ENCODE measurements at places on chromosomes 16 and 17.
A peak's percentile ranks its signal among the peaks of the same experiment; 100 is the strongest.

DNA sequence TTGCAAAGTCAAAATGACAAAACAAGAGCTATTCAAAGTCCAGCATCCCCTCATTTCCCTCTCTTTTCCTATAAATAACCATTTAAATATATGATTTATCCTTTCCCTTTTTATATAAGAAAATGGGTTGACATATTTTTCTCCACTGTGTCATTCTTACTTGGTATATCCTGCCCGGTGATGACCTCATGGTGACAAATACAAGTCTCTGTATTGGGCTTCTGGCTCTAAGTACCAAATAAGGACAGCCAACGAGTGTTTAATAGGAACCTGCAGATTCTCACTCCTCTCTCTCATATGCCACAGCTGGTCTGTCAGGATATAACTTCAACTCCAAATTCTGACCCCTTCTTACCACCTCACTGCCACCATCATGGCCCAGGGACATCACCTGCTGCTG is 25.5 kb upstream of the CBLN1 start:
- no peak for DNase-seq

GRCh38 chr17:42848093-42848492 is 2.9 kb upstream of the AOC3 start:
- DNase-seq = no peak

- peak; percentile 46 for DNase-seq
Measured at GRCh38 chr17:2335726-2336214, 487 bp downstream of the TSR1 start.

- no peak for DNase-seq
Measured at GRCh38 chr16:29926711-29927052, 656 bp upstream of the KCTD13 start.

- no peak for DNase-seq
Measured at GRCh38 chr17:77869665-77870132, 88.8 kb upstream of the TNRC6C start.

DNA sequence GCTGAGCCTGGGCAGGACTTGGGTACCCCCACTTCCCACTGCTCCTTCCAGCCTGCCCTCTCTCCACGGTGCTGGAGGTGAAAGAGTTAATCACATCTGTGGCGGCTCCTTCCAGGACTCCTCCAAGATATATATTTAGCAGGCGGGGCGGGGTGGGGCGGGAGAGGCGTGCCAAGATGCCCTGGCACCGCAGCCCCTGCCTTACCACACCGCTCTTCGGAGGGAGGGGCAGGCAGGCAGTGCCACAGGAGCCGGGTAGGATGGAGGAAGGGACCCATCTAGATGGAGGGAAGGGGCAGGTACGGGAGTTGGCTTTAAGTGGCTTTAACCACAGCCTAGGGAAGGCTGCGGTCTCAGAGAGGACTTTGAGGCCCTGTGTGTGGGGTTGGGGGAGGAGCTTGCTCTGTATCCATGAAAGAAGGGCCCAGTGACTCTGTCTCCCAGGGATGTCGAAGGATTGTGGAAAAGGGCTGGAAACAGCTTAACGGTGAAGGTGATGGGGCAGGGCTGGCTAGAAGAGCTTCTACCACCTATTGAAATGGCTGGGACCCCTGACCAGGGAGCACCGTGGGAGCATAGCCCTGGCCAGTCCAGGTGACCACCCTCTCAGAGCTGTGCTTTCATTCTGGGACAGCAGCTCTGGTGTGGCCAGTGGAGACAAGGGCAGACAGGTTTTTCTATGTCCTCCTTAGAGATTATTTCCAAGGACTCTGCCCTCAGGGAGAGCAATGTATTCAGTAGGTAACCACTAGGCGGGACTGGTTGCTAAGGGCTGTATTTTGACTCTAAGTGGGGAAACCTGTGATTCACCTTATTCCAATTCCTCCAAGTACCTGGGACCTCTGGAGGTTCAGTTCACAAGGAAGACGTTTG is 13.0 kb downstream of the GPR142 start:
- peak; percentile 51 for DNase-seq

- DNase-seq = no peak
Measured at GRCh38 chr16:2482708-2483534, 8.0 kb downstream of the TBC1D24 start.

- DNase-seq = no peak
Measured at GRCh38 chr17:8502126-8502525, 66.4 kb downstream of the NDEL1 start.

DNA sequence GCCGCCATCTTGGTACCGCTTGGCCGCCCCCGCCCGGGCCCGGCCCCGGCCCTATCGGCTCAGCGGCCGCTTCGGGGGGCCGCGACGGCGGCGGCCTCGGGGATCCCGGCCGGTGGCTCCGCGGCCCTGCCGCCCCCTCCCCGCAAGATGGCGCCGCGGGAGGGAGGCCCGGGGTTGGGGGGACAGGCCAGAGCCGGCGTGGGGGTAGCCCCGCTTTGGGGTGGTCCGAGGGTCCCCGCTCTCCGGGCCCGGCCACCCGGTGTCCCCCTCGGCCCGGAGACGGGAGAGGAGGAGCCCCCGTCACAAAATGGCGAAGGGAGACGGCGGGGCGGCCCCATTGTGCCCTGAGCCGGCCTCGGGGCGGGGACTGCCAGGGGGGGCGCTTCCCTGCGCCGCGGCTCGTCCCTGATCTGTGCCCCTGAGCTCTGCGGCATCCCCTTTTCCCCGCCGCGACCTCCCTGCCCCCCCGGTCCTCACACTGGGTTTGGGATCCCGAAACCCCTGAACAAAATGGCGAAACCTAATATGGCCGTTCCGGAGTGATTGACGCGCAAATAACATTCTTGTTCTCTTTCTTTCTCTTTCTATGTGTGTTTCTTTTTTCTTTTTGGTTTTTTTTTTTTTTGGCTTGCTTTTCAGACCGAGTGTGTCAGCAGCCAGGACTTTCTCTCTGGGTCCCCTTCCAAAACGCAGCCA is 986 bp downstream of the HAPSTR1 start:
- no peak for DNase-seq

GRCh38 chr17:50171371-50172071 is 5.7 kb downstream of the SGCA start:
- no peak for DNase-seq

DNA sequence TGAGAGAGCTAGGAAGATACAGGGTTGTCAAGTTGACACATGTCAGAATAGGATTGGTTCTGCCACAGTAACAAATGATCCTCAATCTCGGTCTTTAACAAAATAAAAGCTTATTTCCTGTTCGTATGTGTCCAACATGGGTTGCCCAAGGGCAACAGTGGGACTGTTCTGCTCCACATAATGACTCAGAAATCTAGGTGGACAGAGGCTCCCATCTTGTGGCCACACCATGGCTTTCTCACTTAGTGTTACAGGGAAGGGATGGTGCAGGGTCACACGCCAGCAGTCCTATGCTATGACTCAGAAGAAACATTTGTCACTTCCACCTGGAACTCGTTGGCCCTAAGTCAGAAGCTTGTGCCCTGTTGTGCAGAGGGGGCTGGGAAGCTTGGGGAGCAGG is 364.9 kb downstream of the SNX29 start:
- peak; percentile 92 for DNase-seq

- no peak for DNase-seq
Measured at GRCh38 chr16:29927070-29927905, 1.3 kb upstream of the KCTD13 start.

- no peak for DNase-seq
Measured at GRCh38 chr17:60910415-60910814, 232.8 kb downstream of the BCAS3 start.

- no peak for DNase-seq
Measured at GRCh38 chr16:17369421-17370222, 101.1 kb downstream of the XYLT1 start.

DNA sequence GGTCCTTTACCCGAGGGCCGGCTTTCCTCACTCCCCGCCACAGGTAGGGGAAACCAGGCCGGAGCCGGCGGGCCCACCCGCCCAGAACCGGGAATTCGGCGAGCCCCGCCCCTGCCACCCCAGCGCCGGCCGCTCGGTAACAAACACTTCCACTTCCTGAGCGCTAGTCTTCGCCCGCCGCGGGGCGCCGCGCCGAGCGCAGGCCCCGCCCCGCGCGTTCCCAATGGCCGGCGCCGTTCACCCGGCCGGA is 224 bp upstream of the NHERF1 start:
- DNase-seq = no peak

DNA sequence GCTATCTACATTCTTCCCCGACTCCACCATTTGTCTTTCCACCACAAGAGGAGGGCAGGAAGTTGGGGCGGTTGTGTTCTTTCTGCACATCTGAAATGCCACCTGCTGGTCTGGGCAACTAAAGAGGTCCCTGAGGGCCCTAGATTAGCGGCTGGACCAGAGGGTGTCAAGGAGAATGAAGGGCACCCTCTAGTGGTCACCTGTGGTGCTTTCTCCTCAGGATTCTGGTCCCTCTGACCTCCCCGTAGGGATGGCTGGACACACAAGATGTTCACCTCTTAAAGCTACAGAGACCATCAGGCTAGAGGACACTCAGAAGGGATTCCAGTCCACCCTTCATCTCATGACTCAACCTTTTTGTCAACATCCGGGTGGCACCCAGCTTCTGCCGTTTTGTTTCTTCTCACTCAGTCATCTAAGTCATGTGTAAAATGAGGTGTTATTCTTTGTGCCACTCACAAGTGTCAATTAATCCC is 2.9 kb upstream of the SCIMP start:
- peak; percentile 64 for DNase-seq

DNA sequence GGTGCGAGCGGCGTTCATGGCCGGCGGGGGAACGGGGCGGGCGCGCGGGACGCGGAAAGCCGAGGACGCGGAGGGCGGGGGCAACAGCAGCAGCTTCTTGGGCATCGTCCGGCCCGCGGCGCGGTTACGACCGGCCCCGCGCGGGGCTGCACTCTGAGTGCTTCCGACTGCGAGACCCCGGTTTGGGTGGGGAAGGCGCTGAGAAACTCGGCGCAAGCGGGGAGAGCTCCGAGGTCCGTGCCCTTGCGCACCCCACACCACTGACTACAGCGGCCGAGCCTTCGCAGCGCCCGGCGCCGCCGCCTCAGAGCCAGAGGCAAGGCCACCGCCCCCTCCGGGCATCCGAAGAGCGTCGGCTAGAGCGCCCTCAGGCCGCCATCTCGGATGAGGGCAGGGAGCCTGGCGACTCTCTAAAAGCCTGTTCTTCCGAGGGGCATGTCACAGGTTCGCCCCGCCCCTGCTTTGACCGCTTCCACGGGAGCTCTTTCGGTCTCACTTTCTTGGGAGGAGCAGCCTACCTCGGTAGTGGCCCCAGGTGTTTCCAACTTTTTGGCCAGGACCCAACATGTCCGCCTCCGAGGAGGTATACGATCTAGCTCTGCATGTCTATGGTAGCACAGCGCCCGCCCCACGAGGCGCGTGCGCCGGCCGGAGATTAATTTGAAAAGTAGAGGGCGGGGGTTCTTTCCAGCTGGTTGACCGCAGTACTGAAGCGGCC is at the start of gene PRPSAP1:
PRPSAP1 (minus strand) TSS at position 318 of the 718 bp plus-strand sequence; CDS start at position 105, 213 bp downstream.
- DNase-seq = peak; percentile 79

GRCh38 chr16:16093628-16094332 is 129.5 kb downstream of the ABCC6 start:
- DNase-seq = no peak

DNA sequence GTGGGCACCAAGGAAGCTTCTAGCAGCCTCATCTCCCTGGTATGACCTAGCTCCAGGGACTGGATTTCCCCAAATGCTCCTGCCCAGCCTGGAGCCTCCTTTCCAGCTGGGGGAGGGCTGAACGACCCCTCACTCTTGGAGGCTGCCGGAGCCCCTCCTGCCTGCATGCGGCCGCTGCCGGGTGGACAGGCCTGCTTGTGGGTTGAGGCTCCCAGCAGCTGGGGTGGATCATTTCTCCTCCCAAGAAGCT is 213.6 kb downstream of the SEC14L1 start:
- DNase-seq = no peak

GRCh38 chr17:81877569-81877968 is 6.4 kb upstream of the ARHGDIA start:
- no peak for DNase-seq

GRCh38 chr17:62194401-62194800 is 129.3 kb upstream of the MED13 start:
- DNase-seq = no peak

DNA sequence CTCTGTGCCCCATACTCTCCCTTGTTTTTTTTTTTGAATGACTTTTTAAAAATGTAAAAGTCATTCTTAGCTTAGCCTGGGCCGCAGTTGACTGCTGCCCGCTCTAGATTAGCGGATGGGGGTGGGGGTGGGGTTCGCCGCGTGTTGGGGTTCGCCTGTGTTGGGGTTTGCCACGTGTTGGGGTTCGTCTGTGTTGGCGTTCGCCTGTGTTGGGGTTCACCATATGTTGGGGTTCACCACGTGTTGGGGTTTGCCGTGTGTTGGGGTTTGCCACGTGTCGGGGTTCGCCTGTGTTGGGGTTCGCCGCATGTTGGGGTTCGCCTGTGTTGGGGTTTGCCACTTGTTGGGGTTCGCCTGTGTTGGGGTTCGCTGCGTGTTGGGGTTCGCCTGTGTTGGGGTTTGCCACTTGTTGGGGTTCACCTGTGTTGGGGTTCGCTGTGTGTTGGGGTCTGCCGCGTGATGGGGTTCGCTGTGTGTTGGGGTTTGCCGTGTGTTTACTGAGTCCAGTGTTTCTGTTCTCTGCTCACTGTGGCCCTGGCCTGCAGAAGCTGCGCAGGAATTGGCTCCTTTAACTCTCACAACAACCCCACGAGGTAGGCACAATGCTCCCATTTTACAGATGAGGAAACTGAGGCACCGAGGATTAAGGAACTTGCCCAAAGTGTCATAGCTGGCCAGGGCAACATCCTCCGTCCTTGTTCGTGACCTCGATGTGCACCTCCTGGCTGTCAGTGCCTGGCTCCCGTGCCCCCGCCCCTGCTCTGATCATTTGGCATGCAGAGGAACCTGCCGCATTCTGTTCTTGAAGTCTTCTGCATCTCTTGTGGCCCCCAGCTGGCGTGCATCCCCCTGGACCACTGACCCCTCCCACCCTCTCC is 96.6 kb upstream of the CIBAR2 start:
- no peak for DNase-seq

- no peak for DNase-seq
Measured at GRCh38 chr17:73465130-73465952, 153.5 kb upstream of the CDC42EP4 start.

GRCh38 chr17:75694536-75694935 is 26.7 kb upstream of the ITGB4 start:
- no peak for DNase-seq

GRCh38 chr17:15237106-15237425 is 28.1 kb downstream of the PMP22 start:
- DNase-seq = no peak

GRCh38 chr17:45230410-45230786 is 8.7 kb downstream of the FMNL1 start:
- DNase-seq = no peak

DNA sequence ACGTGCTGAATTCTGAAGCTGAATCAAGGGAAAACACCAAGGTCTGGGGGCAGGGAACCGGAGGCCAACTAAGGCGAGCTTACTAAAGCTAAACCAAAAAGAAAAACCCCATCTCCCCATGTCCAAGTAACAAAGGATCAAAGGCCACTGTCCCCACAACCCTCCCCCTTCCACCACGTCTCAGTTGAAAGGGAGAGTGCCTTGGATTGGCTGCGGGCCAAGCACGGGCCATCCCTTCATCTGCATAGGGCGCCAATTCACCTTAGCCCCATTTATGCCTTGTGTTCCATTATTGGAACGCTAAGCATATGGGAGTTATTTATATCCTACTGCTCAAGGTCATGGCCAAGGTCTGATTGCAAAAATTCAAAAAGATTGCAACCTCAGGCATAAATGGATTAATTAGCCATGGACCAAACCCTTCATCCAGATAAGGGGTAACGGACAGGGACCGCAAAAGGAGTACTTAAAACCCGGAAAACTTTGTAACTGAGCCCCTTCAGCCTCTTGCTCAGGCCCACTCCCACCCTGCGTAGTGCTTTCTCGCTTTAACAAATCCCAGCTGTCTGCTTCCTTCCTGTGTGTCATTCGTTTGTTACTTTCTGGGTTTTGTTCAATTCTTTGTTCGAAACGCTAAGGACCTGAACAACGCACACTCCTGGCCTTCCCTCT is 740 bp upstream of the ATP6V0D1 start:
- DNase-seq = no peak
